ENCODE measurements at places on chromosomes 3 and 15.
A peak's percentile ranks its signal among the peaks of the same experiment; 100 is the strongest.

GRCh38 chr3:173711619-173712018 is 314.1 kb downstream of the NLGN1 start:
- no peak for DNase-seq

DNA sequence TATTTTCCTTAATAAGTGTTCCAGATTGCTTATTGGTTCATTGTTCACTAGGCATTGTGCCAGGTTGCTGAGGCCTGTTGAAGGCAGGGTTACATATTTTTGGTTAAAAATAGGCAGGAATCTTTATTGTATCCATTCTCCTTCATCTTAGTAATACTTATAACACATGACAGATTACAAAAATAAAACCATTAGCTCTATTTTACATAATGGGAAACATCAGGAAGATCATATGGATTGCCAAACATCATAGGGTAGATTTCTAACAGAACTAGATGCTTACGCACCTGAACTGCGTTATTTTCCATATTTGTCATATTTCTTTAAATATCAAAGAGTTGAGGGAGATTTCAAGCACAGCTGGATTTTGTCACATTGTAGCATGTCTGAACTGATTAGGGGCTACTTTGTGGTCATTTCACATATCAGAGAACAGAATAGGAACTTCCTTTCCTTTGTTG is 462.9 kb upstream of the SGO1 start:
- peak; percentile 77 for DNase-seq

DNA sequence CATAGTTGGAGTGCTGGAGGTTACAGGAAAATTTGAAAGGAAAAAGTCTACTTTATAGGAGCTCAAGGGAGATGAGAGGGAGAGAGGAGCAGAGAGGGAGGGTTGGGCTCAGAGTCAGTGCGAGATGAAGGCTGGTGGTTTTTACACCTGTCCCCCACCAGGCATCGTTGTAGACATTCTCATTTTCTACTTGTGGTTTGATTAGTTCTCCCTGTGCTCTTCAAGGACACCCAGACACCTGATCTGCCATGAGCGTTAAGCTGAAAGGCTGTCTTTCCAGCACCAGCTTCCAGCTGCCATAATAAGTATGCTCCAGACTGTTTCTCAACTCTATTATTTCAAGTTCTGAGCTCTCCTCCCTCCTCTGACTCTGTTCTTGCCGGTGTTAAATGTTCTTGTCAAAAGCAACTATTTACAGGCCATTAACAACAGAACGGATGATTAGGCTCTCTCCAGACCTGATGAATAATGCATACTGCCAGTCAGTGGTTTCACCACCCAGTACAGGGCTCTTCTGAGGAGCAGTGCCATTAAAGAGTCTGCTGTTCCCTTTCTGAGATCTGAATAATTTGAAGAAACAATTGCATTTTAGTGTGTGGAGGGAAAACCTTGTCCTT is 514.6 kb upstream of the MCTP2 start:
- DNase-seq, result no peak

- DNase-seq, result no peak
Observed at GRCh38 chr3:118593277-118593670, 441.4 kb downstream of the IGSF11 start.

GRCh38 chr3:174202116-174202515 is 657.0 kb upstream of the NAALADL2 start:
- no peak for DNase-seq

- no peak for DNase-seq
Observed at GRCh38 chr3:9081184-9081818, 118.0 kb upstream of the RAD18 start.

GRCh38 chr3:52328536-52329080 is 12.5 kb downstream of the DNAH1 start:
- no peak for DNase-seq

- no peak for DNase-seq
Observed at GRCh38 chr3:8573342-8573926, 71.2 kb downstream of the SSUH2 start.

DNA sequence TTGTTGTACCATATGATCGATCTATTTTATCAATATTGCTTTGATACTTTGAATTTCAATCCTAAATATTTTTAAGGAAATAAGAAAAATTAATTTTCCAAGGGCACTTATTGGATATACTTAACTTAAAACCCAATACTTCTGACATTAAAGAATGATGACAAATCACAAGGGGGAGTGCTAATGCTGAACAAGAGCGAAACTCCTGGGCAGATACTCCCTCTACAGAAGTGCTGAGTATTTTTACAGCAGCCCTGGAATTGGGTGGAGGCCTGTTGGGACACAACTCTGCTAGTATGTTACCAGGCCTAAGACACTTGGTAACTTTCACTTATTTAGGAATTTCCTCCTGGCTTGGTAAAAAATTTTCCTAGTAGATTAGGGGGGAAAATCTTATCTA is 46.2 kb downstream of the DENND6A start:
- peak; percentile 24 for DNase-seq

- peak; percentile 79 for DNase-seq
Observed at GRCh38 chr15:48582452-48583247, 62.9 kb downstream of the FBN1 start.

GRCh38 chr3:13776253-13777050 is 103.4 kb downstream of the WNT7A start:
- no peak for DNase-seq

DNA sequence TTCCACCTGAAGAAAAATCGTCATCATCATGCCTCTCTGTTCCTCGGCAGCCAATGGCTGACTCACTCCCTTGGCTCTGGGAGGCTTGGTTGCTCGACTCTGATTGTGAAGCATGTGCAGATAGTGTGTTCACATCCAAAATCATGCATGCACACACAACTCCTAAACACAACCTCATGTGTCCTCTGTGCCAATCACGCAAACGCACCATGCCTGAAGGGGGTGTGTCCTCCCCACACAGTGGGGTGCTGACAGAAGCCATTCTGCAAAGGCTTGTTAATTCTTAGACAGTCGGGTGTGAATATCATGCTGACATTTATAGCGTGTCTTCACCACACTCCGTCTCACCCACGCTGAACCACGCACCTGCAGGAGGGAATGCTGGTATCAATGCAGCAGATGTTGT is 11.4 kb upstream of the CCDC174 start:
- DNase-seq, result no peak

DNA sequence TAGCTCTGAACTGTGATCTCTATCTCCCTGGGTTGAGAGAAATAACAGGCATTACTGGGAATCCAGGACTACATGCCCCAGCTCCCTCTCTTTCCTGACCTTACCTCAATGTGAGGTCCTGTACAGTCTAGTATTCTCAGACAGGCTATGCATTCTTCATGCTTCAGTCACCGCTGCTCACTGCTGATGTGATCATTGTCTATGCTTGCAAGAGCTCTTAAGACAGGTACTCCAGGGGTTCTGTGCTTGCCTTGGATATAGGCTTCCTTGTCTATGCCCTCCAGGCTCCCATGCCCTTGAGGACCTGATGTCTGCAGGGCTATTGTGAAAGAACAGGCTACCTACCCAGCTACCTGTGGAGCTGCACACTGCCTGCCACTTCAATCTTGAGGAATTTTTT is 183.6 kb downstream of the MBNL1 start:
- DNase-seq, result no peak

- no peak for DNase-seq
Observed at GRCh38 chr15:99630607-99631131, 64.9 kb downstream of the MEF2A start.

GRCh38 chr15:50358845-50359244 is 3.8 kb upstream of the GABPB1 start:
- no peak for DNase-seq

DNA sequence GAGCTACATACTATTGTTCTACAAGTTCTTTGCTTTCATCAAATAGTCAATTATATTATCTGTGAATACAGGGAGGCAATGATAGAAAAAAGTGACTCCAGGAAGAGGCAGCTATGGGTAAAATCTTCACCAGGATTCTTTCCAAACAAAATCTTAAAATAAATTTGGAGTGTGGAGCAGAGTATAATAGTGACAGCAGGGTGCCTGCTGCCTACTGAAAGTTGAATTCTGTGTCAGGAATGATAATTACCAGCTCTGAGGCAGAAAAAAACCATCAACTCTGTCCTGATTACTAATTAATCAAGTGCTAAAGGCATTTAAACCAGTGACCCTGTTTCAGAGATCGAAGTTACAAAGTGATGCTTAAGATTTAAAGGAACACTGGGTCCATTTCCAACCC is 148.0 kb downstream of the DIPK2A start:
- DNase-seq, result no peak

GRCh38 chr3:172211123-172211522 is 171.7 kb downstream of the FNDC3B start:
- no peak for DNase-seq

GRCh38 chr3:88321363-88322050 is 171.7 kb downstream of the C3orf38 start:
- DNase-seq, result no peak

GRCh38 chr15:99614749-99615288 is 49.0 kb downstream of the MEF2A start:
- DNase-seq, result no peak

GRCh38 chr3:144457758-144458157 is 486.1 kb downstream of the DIPK2A start:
- DNase-seq, result no peak

- no peak for DNase-seq
Observed at GRCh38 chr3:23884481-23884880, 32.3 kb downstream of the NKIRAS1 start.

DNA sequence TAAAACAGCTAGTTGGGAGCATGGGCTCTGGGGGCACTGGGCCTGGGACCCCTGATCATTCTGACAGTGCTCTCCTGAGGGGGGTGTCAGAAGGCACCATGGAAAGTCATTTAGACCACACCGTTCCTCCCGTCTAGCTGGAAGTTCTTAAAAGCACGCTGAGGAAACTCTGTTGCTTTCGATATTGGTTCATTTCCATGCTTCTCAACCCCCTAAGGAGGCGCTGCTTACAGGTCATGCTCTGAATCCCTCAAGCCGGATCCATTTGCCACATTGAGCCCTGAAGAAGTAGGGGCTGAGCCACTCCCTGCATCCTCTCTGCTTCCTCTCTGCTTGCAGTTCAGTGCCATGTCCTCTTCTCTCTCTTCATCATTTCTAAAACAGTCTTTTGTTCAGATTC is 187.2 kb downstream of the CACNA2D3 start:
- no peak for DNase-seq

DNA sequence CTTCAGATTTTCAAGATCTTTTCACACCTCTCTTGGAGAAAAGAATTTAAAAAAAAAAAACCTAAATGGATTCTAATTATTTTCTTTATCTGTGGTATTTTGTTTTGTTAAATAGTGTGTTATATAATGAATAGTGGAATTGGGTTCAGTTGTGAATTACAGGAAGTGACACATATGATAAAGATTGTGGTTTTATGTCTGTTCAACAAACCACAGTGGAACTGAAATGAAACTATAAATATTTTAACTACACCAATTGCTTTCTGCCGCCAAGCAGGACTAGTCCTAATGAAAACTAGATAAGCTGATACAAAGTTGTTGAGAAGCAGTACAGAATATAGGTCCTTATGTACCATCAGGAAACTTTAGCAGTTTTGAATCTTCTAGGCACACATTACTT is 121.6 kb downstream of the UBE2E2 start:
- peak; percentile 20 for DNase-seq

DNA sequence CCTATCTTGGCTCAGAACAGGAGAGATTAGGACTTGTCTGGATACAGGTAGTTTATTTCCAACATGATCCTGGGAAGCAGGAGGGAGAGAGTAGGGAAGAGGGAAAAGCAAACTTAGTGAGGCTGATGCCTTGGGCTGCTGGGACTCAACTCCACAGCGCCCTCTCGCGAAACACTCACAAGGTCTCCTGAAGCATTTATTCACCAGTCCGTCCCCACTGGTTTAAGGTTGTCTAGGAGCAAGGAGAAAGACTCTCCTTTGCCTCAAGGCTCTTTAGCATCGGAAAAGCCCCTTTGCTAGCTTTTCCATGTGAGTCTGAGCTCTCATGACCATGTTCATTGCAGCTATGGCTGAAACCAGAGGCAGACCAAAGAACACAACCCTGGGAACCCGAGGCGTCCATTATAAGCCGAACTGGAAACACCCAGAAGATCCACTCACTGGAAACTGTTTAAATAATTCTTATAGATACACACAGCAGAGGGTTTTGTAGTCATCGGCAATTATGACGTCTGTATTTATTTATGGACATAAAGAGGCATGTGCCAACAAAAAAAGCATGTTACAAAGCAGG is 244.5 kb downstream of the CD47 start:
- DNase-seq, result no peak

- DNase-seq, result no peak
Observed at GRCh38 chr15:79535536-79535935, 103.4 kb downstream of the MINAR1 start.

DNA sequence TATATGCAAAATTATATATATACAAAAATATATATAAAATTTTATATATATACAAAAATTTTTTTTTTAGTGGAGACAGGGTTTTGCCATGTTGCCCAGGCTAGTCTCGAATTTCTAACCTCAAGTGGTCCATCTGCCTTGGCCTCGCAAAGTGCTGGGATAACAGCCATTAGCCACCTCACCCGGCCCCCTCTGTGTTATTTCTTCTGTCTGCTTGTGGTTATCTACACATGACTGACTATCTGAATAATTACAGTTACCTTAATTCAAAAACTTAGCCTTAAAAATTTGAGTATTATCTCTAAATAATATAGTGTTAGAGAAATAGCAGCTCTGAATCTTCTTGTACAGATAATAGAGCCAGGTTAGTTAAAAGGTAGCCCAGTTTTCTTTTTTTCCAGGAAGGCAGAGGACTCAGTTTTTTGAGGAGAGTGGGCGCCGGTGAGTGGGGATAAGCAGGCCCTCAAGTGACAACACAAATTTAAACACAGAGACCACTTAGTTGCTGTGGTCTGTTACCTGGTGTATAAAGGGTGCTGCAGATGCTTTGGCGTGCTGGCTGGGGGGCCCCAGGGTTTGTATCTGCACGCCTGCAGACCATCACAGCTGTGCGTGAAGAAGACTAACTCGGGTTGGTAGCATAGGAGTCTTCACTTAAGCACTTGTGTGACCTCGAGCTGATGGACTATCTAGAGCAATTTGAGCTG is 83.7 kb downstream of the TRAK1 start:
- DNase-seq, result no peak

GRCh38 chr3:113249111-113249510 is 37.8 kb downstream of the BOC start:
- DNase-seq, result peak; percentile 49

DNA sequence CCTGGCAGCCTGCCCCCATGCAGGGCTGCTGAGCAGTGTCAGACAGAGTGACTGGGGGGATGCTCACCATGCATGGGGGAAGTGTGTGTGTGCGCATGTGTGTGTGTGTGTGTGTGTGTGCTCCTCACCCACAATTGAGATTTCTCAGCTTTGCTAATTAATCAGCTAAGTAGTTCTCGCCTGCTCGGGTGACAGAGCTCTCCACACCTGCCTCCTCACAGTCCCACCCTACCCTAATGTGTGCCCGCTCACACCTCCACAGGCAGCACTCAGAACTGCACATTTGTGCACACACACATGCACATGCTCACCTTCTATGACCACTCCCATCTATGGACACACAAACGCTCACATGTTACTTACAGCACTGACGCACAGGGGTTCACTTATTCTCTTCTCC is 37.3 kb downstream of the CACNA2D2 start:
- no peak for DNase-seq

DNA sequence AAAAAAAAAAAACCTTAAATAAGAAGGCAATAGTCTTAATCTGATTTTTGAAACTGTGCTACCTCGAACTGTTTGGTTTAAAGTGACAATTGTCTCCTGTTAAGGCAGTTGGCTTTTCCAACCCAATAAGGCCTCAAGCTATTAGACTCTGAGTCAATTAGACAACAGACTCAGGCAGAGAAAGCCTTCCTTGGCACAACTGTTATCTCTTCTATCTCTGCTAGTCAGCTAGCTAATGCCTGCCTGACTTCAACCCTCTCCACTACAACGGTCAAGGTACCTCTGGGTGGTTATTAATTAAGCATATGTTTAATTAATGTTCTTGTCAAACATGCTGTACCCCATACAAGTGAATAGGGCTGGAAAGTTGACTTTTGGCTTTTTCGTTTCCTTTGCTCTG is 110.2 kb upstream of the NLGN1 start:
- no peak for DNase-seq

Measured in non-pigmented ciliary epithelial cell (primary cell).